Tibial nerve (tissue), 4 donors: ENCODE measurements at places on chromosomes 12 and 14.
A peak's percentile ranks its signal among the peaks of the same experiment; 100 is the strongest.

DNA sequence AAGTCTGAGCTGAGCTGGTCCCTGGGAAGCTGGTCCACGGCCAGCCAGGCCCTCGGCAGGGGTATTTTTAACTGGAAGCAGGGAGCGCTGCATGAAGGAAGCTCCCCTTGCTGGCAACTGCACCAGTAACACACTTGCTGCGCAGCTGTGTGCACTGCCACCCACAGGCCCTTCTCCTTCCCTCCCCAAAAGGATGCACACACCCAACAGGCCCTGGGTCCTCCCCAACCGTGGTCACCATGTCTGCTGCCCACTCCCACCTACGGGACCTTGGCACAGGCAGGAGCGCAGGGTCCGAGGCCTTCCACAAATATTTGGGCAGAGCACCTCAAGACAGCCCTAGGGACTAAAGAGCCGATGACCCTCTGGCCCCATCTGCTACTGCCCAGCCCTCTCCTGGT is 157.0 kb upstream of the PRMT8 start:
- no peak for DNase-seq
- no peak overlapping the region for H3K4me3 ChIP-seq
- H3K27me3 ChIP-seq, result no peaks in the 10 kb centered on the region
- H3K27ac ChIP-seq, result no peak overlapping the region
- no peaks in the 10 kb centered on the region for H3K36me3 ChIP-seq

GRCh38 chr14:89266754-89267153 is 150.3 kb downstream of the FOXN3 start:
- no peak overlapping the region for H3K4me3 ChIP-seq
- DNase-seq, result no peak

DNA sequence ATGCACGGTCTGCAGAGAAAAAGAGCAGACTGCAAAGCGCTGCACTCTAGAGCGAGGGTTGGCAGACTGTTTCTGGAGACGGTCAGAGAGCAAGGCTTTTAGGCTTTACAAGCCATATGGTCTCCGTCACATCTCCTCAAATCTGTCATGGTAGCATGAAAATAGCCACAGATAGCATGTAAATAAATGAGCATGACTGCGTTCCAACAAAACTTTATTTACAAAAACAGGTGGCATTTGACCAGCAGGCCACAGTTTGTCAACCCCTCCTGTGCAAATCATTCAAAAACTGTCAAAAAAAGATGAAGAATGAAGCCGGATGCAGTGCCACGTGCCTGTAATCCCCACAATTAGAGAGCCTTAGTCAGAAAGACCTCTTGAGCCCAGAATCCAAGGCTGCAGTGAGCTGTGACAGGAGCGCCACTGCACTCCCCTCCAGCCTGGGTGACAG is 18.9 kb downstream of the SYNE3 start:
- DNase-seq, result no peak
- peak overlapping the region; percentile 93 for H3K27ac ChIP-seq
- no peaks in the 10 kb centered on the region for H3K27me3 ChIP-seq
- peaks cover 99% of the 10 kb centered on the region for H3K4me1 ChIP-seq

DNA sequence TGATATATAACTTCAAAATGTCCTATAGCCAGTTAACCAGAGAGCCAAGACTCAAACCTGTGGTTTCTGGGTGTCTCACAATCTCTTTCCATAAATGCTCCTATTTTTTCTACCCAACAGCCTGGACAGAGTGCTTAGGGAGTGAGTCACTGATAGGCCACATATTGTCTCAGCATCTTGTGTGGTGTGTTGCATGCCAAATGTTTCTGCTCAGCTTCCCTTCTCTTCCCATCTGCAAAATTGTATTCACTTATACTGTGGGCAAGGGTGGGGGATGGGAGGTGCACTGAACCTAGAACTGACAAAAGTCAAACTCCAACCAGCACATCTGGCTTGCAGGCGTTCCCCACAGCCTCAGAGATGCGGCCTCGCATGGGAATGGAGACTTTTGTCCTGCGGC is 123.3 kb downstream of the KCNA5 start:
- H3K27ac ChIP-seq, result no peak overlapping the region
- no peaks in the 10 kb centered on the region for H3K4me1 ChIP-seq
- no peaks in the 10 kb centered on the region for H3K36me3 ChIP-seq

DNA sequence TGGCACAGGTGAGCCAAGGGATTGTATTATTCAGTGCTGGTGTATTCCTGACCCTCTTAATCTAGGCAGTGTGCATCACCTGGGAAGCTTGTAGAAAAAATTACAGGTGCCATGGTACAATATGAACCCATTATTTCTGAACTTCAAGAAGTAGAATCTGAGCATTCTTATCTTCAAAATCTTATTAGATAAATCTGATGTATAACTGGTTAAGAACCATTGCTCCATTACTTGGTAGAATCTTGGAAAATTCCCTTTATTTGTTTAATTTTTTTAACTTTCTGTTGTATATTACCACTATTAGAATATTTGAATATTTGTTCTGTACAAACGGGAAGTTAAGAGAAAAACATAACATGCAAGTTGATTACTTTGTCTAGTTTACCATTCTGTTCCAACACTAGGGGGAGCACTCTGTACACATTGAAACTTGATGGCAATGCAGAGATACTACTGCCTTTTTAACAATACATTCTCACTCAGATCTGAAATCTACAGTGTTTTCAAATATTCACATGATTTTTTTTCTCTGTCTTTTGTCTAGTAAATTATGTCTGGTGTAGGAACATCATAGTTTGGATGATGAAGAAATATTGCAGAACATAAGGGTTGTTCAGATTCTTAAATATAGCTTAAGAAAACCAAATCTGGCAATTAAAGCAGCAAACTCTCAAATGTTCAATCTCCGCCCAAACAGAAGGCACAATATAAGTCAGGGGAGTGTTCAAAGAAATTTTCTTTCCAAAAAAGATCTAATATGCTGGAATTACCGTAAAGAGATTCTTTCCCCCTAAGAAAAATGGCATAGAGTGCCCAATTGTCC is 196.6 kb downstream of the PCNX1 start:
- H3K27ac ChIP-seq, result no peak overlapping the region
- H3K4me1 ChIP-seq, result no peaks in the 10 kb centered on the region
- DNase-seq, result peak; percentile 59
- no peaks in the 10 kb centered on the region for H3K27me3 ChIP-seq
- no peaks in the 10 kb centered on the region for H3K36me3 ChIP-seq
- H3K4me3 ChIP-seq, result no peak overlapping the region

- no peaks in the 10 kb centered on the region for H3K27me3 ChIP-seq
- peaks cover 12% of the 10 kb centered on the region for H3K4me1 ChIP-seq
- no peak overlapping the region for H3K4me3 ChIP-seq
- no peak for DNase-seq
These were observed 7.7 kb downstream of the PPP1R3E start for GRCh38 chr14:23294734-23295561.

DNA sequence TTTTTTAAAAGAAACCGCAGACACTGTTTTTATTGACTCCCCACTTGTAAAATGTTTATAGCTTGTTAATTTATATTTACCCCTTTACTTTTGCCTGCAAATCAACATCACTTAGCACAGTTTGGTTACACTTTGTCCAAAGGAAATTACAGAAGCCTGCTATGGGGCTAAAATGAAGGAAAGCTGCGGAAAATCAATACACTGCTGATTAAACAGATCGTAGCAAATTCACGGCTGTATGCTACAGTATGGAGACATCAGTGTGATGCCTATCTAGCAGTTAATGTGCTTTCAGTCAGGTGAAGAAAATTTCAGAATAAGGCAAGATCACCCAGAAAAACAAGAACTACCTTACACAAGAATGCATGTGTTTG is 110.0 kb downstream of the FOXG1 start:
- no peaks in the 10 kb centered on the region for H3K4me1 ChIP-seq
- no peaks in the 10 kb centered on the region for H3K27me3 ChIP-seq
- DNase-seq, result no peak

GRCh38 chr14:101290611-101291010 is 270.7 kb upstream of the DIO3 start:
- H3K27ac ChIP-seq, result no peak overlapping the region
- no peaks in the 10 kb centered on the region for H3K4me1 ChIP-seq
- no peaks in the 10 kb centered on the region for H3K36me3 ChIP-seq
- H3K4me3 ChIP-seq, result no peak overlapping the region
- no peak for DNase-seq
- no peaks in the 10 kb centered on the region for H3K27me3 ChIP-seq

DNA sequence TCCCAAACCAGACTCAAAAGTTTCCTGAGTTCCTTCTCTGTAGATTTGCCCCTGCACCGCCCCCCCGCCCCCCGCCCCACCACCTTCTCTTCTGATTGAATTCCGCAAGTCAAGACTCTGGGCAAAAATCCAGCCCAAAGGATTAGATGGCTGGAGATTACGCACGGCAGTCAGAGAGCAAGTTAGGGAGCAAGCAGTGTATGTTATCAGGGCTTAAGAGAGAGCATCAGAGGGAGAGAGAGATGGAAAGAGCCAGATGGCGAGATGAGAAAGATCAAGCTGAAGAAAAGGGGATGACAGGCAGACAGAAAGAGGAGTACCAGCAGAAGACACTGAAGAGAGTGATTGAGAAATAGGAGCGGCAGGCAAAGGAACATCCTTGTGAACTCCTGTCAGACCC is 13.9 kb upstream of the ANKRD33 start:
- DNase-seq, result no peak
- no peak overlapping the region for H3K4me3 ChIP-seq
- no peaks in the 10 kb centered on the region for H3K36me3 ChIP-seq
- H3K4me1 ChIP-seq, result peaks cover 8% of the 10 kb centered on the region

DNA sequence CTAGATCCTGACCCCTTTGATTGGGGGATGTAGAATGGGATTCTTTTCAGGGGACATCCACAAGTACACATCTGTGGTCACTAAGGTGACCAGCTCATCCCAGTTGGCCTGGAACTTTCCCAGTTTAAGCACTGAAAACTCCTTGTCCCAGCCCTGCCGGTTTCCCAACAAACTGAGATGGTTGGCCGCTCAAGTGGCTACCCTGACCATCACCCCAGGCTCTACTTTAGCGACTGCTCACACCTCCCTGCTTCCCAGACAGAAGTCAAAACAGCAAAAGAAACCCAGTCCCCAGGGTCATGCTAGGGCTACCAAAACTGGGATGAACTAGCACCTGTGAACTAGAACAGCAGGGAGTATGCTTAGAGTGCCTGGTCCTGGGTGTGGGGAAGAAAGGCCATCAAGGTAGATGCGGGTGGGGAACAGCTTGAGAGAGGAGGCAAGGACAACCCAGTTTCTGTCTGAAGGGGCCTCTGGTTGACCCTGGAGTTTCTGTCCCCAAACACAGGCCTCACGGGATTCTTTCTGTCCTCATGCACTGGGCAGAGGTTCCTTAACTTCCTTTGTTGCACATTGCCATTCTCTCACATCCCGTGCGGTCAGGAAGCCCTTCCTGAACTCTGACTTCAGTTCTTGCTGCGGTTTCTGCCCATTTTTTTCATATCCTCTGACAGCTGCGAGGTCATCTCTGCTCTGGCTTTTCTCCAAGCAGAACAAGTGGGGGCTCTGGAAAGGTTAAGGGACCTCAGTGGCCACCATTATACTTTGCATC is 1.6 kb downstream of the LTB4R start:
- peaks cover 25% of the 10 kb centered on the region for H3K4me1 ChIP-seq
- no peaks in the 10 kb centered on the region for H3K27me3 ChIP-seq
- no peak for DNase-seq
- no peak overlapping the region for H3K4me3 ChIP-seq
- peak overlapping the region; percentile 90 for H3K27ac ChIP-seq

- DNase-seq, result no peak
- no peaks in the 10 kb centered on the region for H3K4me1 ChIP-seq
- no peaks in the 10 kb centered on the region for H3K27me3 ChIP-seq
- H3K36me3 ChIP-seq, result no peaks in the 10 kb centered on the region
These were observed 323.3 kb upstream of the RTL1 start for GRCh38 chr14:101226603-101227425.

DNA sequence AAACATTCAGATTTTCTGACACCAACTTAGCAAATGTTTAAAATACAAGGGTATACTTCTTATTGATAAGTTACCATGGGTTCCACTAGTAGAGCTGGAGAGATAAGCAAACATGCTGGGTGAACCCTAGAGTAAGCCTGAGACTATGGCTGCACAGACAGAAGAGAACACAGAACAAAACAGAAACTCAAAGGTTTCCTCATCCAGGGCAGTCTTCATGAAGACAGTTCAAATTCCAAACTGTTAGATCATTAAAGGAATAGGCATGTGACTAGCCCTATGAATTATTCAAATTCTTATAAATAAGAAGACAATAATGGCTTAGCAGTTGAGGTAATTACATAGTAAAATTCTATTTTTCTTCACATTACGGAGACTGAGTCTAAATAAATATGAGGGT is 28.1 kb downstream of the BTBD7 start:
- no peak overlapping the region for H3K27ac ChIP-seq

DNA sequence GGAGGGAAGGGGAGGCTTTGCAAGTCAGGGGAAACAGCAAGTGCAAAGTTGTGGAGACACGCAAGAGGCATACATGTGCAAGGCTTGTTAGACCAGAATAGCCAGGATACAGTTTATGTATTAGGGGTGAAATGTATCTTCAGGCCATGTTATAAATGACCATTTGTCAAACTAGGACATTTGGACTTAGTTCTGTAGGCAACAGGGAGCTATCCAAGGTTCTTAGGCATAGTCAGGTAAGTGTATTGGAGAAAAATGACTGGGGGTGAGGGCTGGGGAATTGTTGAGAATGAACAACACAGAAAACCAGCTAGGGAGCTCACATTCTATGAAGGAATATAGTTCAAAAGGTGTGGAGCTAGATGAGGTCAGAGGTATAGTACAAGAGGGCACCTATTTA is 42.5 kb downstream of the TPH2 start:
- no peaks in the 10 kb centered on the region for H3K4me1 ChIP-seq
- H3K27me3 ChIP-seq, result no peaks in the 10 kb centered on the region
- H3K27ac ChIP-seq, result no peak overlapping the region
- no peaks in the 10 kb centered on the region for H3K36me3 ChIP-seq

GRCh38 chr14:104665657-104666522 is 23.5 kb upstream of the INF2 start:
- H3K27me3 ChIP-seq, result peaks cover under 1% of the 10 kb centered on the region
- no peaks in the 10 kb centered on the region for H3K4me1 ChIP-seq
- no peak overlapping the region for H3K4me3 ChIP-seq
- peak overlapping the region; percentile 37 for H3K27ac ChIP-seq
- no peaks in the 10 kb centered on the region for H3K36me3 ChIP-seq

GRCh38 chr14:94054936-94055335 is 26.1 kb downstream of the DDX24 start:
- no peak for DNase-seq
- peaks cover 34% of the 10 kb centered on the region for H3K36me3 ChIP-seq
- H3K27me3 ChIP-seq, result no peaks in the 10 kb centered on the region

- DNase-seq, result no peak
- no peak overlapping the region for H3K4me3 ChIP-seq
- no peak overlapping the region for H3K27ac ChIP-seq
- no peaks in the 10 kb centered on the region for H3K4me1 ChIP-seq
- H3K36me3 ChIP-seq, result no peaks in the 10 kb centered on the region
These were observed 48.1 kb upstream of the BICDL1 start for GRCh38 chr12:119940897-119941296.

DNA sequence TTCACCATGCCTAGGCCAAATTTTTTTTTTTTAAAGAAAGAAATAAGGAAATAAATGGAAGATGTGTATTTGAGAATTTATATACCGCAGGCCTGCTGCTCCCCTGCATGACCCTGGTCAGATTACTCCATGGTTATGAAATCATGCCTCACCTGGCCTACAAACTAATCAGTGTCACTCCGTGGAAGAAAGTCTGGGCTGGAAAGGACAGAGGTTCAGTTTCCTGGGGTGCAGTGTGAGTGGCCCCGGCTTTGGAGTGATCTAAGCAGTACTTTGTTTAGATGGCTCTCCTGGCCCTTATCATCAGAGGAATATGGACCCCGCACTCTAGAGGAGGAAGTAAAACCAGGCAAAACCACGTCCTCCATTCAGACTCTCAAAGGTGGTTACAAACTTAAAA is 9.6 kb downstream of the APOBEC1 start:
- H3K4me1 ChIP-seq, result no peaks in the 10 kb centered on the region
- no peak overlapping the region for H3K27ac ChIP-seq
- DNase-seq, result no peak
- no peaks in the 10 kb centered on the region for H3K27me3 ChIP-seq
- H3K4me3 ChIP-seq, result no peak overlapping the region
